ENCODE measurements at places on chromosomes 1 and 21.
A peak's percentile ranks its signal among the peaks of the same experiment; 100 is the strongest.

DNA sequence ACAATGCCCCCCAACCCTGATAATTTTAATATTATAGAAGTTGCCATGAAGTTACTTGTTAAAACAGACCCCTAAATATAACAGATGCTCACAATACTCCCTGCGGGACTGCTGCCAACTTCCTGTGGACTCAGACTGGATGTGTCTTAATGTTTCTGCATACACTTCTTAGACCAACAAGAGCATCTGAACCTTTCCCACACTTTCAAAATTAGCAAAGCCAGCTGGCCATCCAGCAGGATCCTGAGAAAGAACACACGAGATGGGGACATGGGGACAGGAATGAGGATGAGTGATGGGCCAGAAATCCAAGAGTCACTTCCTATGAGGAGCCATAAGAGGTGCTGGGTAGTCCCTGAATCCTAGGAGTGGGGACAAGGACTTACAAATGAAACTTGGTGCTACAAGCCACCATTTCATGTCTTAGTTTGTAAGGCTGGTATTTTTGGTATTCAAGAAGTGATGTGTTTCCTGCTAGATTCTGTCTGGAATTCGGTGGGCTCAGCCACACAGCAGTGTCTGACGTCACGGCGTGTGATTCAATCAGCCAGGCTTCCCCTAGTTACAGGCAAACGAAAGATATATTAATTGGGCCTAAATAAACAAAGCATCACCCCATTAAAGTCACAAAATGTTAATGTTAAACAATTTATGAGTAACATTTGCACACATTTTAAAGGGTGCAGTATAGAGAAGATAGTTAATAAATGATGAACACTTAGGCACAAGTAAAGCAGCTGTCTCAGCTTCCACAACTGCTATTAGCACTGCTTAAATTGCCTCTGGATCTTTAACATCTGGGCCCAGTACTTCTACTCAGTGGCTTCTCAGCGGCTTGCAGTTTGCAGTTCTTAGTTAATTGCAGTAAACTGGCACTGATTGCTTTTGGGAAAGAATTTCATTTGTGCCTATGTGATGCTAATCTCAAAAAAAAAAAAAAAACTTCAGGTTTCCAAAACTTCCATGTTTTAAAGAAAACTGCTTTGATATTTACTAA is 41.2 kb upstream of the RGS8 start:
- H3K4me3 ChIP-seq = no peak overlapping the region
- H3K27ac ChIP-seq = no peak overlapping the region
- H3K4me1 ChIP-seq = no peaks in the 10 kb centered on the region
- no peaks in the 10 kb centered on the region for H3K27me3 ChIP-seq

- H3K4me1 ChIP-seq = no peaks in the 10 kb centered on the region
- no peak for DNase-seq
- no peak overlapping the region for H3K4me3 ChIP-seq
- no peaks in the 10 kb centered on the region for H3K36me3 ChIP-seq
- no peaks in the 10 kb centered on the region for H3K27me3 ChIP-seq
Observed at GRCh38 chr1:167169642-167170041, 51.0 kb upstream of the POU2F1 start.

DNA sequence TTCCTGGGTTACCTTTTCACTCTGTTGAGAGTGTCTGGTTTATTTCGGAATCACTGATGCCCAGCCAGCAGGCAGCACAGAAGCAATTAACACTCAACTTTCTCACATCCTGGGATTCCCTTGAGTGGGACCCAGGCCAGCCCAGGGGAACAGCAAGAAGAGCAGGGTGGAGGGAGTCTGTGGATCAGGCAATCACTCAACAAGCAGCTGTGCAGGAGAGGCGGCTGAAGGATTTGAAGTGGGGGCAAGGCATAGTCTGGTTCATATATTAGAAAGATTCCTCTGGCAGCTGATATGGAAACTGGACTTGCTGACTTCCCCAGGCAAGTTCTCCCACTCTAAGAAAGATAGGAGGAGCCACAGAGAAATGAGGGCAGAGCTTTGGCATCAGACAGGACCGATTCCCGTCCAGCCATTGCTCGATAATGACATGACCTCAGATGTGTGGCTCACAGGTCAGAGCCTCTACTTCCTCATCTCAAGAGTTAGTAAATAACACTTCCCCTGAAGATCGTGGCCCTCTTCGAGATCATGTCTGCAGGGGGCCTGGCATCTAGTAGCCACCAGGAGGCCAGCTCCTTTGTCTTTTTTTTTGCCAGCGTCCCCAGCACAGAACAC is 12.4 kb downstream of the EPHA8 start:
- H3K4me3 ChIP-seq = no peak overlapping the region
- H3K36me3 ChIP-seq = no peaks in the 10 kb centered on the region
- H3K27ac ChIP-seq = no peak overlapping the region
- H3K27me3 ChIP-seq = peaks cover 50% of the 10 kb centered on the region
- no peaks in the 10 kb centered on the region for H3K4me1 ChIP-seq

- no peak for DNase-seq
- H3K4me3 ChIP-seq = no peak overlapping the region
- H3K4me1 ChIP-seq = peaks cover 16% of the 10 kb centered on the region
- peak overlapping the region; percentile 27 for H3K27ac ChIP-seq
Observed at GRCh38 chr1:8439015-8439702, 121.2 kb downstream of the SLC45A1 start.

DNA sequence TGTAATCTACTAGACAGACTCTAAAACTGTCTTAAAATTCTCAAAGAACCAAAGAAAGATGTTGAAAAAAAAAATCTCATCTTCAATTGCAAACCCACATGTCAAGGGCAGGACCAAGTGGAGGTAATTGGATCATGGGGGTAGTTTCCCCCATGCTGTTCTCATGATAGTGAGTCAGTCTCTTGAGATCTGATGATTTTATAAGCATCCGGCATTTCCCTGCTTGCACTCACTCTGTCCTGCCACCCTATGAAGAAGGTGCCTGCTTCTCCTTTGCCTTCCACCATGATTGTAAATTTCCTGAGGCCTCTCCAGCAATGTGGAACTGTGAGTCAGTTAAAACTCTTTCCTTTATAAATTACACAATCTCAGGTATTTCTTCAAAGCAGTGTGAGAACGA is 257.0 kb downstream of the HHIPL2 start:
- no peaks in the 10 kb centered on the region for H3K27me3 ChIP-seq
- no peak overlapping the region for H3K4me3 ChIP-seq
- no peak overlapping the region for H3K27ac ChIP-seq
- no peak for DNase-seq
- no peaks in the 10 kb centered on the region for H3K4me1 ChIP-seq
- H3K36me3 ChIP-seq = no peaks in the 10 kb centered on the region

GRCh38 chr1:70101774-70102173 is 103.6 kb downstream of the LRRC40 start:
- no peaks in the 10 kb centered on the region for H3K36me3 ChIP-seq
- no peaks in the 10 kb centered on the region for H3K27me3 ChIP-seq
- no peaks in the 10 kb centered on the region for H3K4me1 ChIP-seq

DNA sequence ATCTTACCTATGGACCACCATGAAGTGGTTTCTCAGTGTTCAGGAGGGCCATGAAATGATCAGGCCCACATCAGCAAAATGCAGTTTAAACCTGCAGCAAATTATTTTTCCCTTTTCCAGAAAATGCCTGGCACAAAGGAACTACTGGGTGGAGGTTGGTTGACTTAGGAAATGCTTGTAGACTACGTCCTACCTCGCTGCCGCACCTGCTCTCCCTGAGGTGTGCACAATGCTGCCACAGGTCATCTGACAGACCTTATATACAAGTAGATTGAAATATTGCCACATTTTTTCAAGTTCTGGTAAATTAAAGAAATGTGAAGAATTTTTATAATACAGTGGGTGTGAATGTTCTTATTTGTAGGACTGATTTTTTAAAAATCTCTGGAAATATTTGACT is 166.7 kb upstream of the PDE4B start:
- no peak for DNase-seq
- H3K4me3 ChIP-seq = no peak overlapping the region
- no peaks in the 10 kb centered on the region for H3K27me3 ChIP-seq
- H3K27ac ChIP-seq = no peak overlapping the region

GRCh38 chr1:82632155-82632554 is 831.4 kb downstream of the ADGRL2 start:
- no peaks in the 10 kb centered on the region for H3K4me1 ChIP-seq
- H3K27ac ChIP-seq = no peak overlapping the region
- DNase-seq = no peak
- H3K36me3 ChIP-seq = no peaks in the 10 kb centered on the region
- no peak overlapping the region for H3K4me3 ChIP-seq

GRCh38 chr1:3978990-3979325 is 78.9 kb upstream of the C1orf174 start:
- no peaks in the 10 kb centered on the region for H3K4me1 ChIP-seq
- H3K36me3 ChIP-seq = no peaks in the 10 kb centered on the region
- H3K27me3 ChIP-seq = peaks cover 29% of the 10 kb centered on the region
- H3K4me3 ChIP-seq = no peak overlapping the region

- no peak overlapping the region for H3K4me3 ChIP-seq
- no peak for DNase-seq
- H3K4me1 ChIP-seq = peaks cover 33% of the 10 kb centered on the region
- peak overlapping the region; percentile 55 for H3K27ac ChIP-seq
- no peaks in the 10 kb centered on the region for H3K27me3 ChIP-seq
Observed at GRCh38 chr21:36245649-36246048, 74.3 kb upstream of the MORC3 start.

- no peaks in the 10 kb centered on the region for H3K4me1 ChIP-seq
- H3K36me3 ChIP-seq = no peaks in the 10 kb centered on the region
- H3K4me3 ChIP-seq = no peak overlapping the region
- DNase-seq = no peak
Observed at GRCh38 chr1:34025675-34026074, 139.4 kb downstream of the CSMD2 start.

GRCh38 chr21:25927195-25927880 is 192.6 kb downstream of the GABPA start:
- no peak for DNase-seq
- H3K27ac ChIP-seq = peak overlapping the region; percentile 75
- no peaks in the 10 kb centered on the region for H3K36me3 ChIP-seq
- no peak overlapping the region for H3K4me3 ChIP-seq
- no peaks in the 10 kb centered on the region for H3K27me3 ChIP-seq

DNA sequence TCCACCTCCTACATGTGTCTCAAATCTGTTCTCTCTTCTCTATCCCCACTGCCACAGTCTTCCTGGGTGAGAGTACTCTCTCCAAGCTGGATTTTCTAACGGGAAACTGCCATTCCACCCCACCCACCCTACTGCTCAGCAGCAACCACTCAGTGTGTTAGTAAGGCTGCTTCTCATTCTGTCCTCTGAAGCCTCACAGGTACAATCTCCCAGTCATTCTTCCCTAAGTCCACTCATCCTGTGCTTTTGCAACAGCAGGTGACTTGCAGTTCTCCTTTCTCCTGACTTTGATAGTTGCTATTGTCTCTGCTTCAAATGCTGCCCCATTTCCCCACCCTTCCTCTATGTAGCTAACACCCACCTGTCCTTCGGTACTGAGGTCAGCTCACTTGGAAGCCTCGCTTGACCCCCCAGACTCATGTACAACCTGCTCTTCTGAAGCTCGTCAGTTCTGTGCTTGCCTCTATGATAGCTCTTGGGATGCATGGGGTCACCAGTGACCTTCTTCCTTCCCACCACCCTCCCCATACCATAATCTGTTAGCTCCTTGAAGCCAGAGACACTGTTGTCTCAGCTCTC is 188.9 kb downstream of the RRAGC start:
- H3K36me3 ChIP-seq = no peaks in the 10 kb centered on the region
- H3K4me1 ChIP-seq = no peaks in the 10 kb centered on the region
- no peak overlapping the region for H3K4me3 ChIP-seq
- H3K27me3 ChIP-seq = no peaks in the 10 kb centered on the region

DNA sequence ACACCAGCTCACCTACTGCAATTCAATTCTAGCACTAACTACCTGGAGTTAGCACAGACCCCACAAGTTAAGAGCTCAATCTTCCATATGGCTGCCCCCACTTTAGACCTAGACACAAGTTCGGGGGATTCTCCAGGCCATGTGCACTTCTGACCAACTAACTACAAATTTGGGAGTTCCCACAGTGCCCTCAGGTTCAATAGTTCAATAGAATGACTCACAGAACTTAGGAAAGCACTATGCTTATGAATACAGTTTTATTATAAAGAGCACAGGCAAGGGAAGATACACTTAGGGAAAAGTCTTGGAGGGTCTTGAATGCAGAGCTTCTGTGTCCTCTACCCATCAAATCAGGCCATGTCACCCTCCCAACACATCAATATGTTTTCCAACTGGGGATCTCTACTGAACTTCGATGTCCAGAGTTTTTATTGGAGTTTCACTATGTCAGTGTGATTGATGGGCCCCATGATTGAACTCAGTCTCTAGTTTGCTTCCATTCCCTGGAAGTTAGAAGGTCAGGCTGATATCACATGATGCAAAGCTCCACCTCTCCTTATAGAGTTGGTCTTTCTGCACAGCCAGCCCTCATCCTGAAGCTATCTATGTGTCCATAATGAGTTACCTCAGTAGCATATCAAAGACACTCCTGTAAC is 46.1 kb downstream of the RAVER2 start:
- no peaks in the 10 kb centered on the region for H3K27me3 ChIP-seq
- no peak overlapping the region for H3K27ac ChIP-seq
- no peak overlapping the region for H3K4me3 ChIP-seq
- H3K4me1 ChIP-seq = no peaks in the 10 kb centered on the region
- H3K36me3 ChIP-seq = no peaks in the 10 kb centered on the region
- DNase-seq = no peak

GRCh38 chr1:199422206-199422605 is 605.3 kb upstream of the NR5A2 start:
- H3K27me3 ChIP-seq = no peaks in the 10 kb centered on the region
- no peak overlapping the region for H3K4me3 ChIP-seq
- DNase-seq = no peak
- H3K4me1 ChIP-seq = no peaks in the 10 kb centered on the region
- no peaks in the 10 kb centered on the region for H3K36me3 ChIP-seq

GRCh38 chr1:196355206-196355786 is 252.9 kb downstream of the KCNT2 start:
- no peaks in the 10 kb centered on the region for H3K36me3 ChIP-seq
- DNase-seq = no peak
- no peak overlapping the region for H3K4me3 ChIP-seq

GRCh38 chr21:29130270-29130969 is at the start of gene MAP3K7CL:
MAP3K7CL (plus strand) TSS chr21:29130644; CDS start chr21:29133345, 2,701 bp downstream.
- DNase-seq = no peak
- H3K4me1 ChIP-seq = peaks cover 7% of the 10 kb centered on the region
- no peak within 1 kb of the TSS for H3K4me3 ChIP-seq
- peak within 1 kb of the TSS; percentile 47 for H3K27ac ChIP-seq

- DNase-seq = no peak
- H3K27me3 ChIP-seq = no peaks in the 10 kb centered on the region
- H3K4me3 ChIP-seq = peak overlapping the region; percentile 99
- H3K27ac ChIP-seq = peak overlapping the region; percentile 88
- H3K4me1 ChIP-seq = peaks cover 22% of the 10 kb centered on the region
Observed at GRCh38 chr1:1399872-1400575, 889 bp upstream of the CCNL2 start.
